CD4-positive, alpha-beta T cell treated with Interleukin-15 for 1 hour (primary cell): ENCODE measurements at places on chromosomes 13 and 19.

GRCh38 chr19:54281007-54281728 lies at the start of gene LILRB2:
LILRB2 (minus strand) TSS chr19:54281110; CDS start chr19:54280496, 614 bp downstream.
- DNase-seq: no peak

DNA sequence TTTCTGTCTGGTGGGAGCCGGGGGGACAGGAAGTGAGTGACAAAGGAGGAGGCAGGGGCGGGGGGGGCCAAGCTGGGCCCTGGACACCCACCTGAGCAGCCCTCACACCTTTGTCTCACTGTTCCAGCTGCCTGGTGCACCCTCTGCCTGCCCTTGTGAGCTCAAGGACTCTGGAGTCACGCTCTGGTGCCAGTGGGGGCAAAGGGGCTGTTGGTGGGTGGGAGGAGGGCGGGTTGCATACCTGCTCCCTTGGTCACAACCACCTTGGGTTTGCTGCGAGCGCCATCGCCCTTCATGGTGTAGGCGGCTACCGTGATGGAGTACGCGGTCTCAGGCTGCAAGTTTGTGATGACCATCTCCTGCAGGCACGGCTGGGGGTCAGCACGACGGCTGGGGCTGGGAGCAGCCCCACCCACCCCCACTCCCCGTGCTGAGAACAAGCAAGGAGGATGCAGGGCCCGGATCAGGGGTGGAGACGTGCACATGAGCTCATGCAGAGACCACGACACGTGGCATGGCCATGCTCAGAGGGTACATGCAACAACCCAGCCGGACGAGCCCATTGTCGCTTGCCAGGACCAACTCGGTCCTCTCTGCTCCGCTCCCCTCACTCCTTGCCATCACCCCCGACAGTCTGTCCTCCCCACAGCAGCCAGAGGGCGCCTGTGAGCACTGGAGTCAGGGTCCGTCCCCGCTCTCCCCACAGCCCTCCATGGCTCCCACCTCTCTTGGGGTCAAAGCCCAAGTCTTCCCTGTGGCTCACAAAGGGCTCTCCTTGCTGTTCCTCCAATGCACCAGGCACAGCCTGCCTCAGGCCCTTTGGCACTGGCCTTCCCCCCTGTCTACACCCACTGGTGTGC lies 114.9 kb downstream of the PTPRS start:
- no peak for DNase-seq

- DNase-seq: peak; percentile 0
Observed at GRCh38 chr19:40507892-40508291, 41.1 kb downstream of the SPTBN4 start.

DNA sequence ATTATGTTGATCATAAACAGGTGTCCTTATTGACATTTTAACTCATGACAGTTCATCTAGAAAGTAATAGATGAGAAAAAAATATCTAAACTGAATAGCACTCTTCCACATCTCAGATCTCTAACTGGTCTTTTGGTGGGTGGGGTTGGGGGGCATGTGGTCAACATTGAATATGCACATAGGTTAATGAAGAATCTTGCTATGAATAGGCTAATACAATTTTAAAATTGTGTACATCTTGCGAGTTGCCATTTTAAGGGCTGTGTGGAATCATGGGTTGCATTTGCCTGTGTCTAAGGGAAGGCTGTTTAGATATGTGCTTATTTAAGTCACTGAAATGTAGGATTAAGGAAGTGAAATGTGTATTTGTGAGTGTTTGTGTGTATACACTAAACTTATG lies 346.0 kb downstream of the ITGBL1 start:
- DNase-seq: no peak

GRCh38 chr13:91145571-91146205 lies 201.8 kb upstream of the MIR17HG start:
- no peak for DNase-seq

DNA sequence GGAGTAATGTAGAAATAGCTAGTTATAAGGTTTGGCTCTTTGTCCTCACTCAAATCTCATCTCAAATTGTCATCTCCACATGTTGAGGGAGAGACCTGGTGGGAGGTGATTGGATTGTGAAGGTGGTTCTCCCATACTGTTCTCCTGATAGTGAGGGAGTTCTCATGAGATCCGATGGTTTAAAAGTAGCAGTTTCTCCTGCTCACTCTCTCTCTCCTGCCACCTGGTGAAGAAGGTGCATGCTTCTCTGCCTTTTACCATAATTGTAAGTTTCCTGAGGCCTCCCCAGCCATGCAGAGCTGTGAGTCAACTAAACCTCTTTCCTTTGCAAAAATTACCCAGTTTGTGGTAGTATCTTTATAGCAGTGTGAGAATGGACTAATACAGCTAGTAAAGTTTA lies 849.4 kb downstream of the DACH1 start:
- DNase-seq: no peak

DNA sequence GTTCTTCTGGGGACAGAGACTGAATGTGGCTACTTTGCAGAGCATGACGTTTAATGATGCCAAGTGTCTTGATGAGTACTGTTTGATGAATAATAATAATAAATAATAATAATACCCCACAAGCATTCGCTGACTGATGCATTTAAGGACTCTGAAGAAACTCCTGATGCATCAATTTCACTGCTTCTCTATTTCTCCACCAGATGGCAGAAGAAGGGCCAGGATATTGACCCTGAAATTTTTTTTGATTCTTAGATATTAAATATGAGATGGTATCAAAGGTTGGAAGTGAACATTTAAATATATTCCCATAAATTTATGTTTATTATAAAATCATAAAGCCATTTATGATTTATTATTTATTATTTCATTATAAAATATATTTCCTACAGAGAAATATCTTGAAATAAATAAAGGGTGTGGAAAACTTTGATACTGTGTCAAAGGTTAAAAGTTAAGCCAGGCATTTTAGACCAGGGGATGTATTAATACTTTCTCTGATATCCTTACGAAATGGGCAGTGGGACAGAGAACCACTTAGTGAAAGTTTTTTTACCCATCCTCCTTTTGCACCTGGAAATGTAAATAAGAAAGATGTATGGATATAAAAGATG lies 170.9 kb downstream of the LACC1 start:
- no peak for DNase-seq

DNA sequence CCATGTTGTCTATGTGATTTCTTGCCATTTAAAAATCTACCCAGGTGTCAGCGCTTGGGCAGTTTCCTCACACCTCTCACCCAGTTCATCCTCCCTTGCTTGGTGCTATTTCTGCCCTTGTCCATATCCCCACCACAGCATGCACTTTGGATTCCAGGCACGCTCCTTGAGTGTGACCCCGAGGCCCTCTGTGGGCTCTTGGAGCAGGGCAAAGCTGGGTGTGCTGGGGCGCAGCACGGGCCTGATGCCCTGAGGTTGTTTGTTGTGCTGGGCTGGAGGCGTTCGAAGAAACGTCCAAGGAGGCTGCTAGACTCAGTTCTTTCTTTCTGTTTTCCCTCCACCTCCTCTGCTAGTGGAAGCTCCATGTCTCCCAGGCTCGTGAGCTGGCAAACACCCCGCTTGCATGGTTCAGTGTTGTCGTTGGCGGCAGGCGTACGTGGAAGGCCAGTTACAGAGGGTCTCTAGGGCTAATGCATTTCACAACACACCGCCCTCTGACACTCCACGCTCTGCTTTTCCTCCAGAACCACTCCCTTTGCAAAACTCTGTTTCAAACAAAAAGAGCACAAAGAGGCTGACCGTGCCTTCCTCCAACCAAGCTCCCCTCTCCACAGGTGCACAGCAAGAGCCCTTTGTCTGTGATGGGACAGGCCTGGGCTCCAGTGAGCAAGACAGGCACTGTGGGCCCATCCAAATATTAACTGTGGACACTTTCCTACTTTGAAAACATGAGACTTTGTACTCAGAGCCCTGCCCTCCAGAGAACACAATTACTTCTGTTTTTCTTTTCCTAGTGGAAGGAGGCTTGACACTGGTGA lies 117.7 kb upstream of the GJB6 start:
- DNase-seq: no peak

DNA sequence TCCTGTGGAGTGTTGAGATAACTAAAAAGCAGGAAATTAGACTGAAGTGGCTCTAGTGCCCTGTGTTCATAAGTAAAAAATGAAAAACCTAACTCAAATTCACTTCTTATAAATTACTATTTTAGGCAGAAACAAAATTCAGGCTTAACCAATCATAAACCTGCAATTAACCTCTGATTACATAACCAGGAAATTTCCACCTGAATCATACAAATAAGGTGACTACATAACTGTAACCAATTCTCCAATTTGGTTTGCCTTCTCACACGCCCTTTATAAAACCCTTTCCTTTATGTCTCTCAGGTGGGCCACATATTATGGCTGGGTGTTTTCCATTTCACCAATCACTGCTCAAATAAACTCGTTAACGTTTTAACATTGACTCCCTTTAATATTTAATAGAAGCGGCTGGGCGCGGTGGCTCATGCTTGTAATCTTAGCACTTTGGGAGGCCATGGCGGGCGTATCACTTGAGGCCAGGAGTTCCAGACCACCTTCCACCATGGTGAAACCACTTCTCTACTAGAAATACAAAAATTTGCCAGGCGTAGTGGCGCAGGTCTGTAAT lies 22.9 kb upstream of the ZNF724 start:
- DNase-seq: no peak

- DNase-seq: no peak
Observed at GRCh38 chr13:70714993-70715392, 606.7 kb upstream of the KLHL1 start.

DNA sequence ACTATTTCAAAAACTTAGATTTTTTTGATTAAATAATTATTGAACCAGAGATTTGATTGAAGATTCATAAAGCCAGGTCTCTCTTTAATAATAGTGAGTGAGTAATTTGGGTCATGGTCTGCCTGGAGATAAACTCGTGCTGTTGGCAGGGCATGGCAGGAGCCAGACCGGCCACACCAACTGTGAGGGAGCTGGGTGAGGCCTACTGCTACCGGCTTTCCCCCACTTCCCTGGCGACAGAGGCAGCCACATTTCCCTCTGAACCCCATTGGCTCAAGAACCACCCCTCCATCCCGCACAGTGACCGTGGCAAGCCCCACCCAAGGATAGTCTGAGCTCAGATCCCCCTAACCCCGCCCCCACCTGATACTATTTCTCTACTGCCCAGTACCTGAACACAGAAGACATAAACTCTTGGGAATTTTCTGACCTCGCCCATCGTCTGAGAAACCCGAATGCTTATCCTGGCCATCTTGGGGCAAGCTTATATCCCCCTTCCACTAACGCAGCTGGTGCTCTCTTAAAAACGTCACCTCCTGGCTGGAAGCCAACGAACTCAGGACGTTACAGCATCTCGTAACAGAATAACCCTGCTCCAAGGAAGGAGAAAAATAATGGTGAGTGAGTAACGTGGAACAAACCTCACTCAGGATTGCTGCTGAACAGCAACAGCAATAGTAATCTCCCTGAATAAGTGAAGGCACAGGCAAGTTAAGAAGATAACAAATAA lies 627.6 kb upstream of the PCDH9 start:
- DNase-seq: no peak

- no peak for DNase-seq
Observed at GRCh38 chr13:91144054-91144453, 203.4 kb upstream of the MIR17HG start.

DNA sequence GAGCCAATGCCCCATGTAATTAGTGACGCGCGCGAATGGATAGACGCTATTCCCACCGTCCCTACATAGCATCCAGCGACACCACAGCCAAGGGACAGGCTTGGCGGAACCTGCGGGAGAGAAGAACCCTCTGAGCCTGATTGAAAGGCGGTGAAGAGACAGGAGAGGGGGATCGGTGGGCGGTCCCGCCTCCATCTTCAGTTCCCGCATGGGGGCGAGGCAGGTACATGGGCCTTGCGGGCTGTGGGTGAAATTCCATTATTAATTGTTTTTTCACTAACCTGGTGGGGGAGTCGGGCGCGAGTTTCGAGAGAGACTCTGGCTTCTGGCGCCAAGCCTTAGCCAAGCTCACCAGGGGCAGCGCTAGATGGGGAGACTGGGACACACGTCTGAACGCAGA lies 8.4 kb upstream of the TEX101 start:
- DNase-seq: no peak

GRCh38 chr19:11538232-11539036 lies at the start of gene CNN1:
CNN1 (plus strand) TSS chr19:11538851; CDS start chr19:11538928, 77 bp downstream.
- DNase-seq: no peak

GRCh38 chr13:48849515-48849914 lies 126.2 kb upstream of the FNDC3A start:
- DNase-seq: no peak

DNA sequence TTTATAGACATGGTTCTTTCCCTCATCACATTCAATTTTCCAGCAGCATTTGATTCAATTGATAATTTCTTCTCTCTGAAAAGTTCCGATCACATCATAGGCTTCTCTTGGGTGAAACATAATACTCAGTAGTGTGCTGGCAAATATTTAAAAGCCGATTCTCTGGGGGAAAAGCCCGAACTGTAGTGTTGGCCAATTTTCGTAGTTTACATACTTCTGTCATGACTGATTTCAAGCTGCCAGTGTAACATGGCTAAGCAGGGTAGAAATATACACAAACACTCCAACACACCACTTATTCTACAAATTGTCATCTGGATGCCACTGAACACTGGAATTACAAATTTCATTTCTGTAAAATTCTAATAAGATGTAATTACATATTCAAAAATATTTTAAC lies 56.1 kb upstream of the FREM2 start:
- no peak for DNase-seq

- no peak for DNase-seq
Observed at GRCh38 chr13:97283888-97284287, 61.8 kb downstream of the MBNL2 start.

- DNase-seq: no peak
Observed at GRCh38 chr19:39434123-39435076, 1.3 kb downstream of the RPS16 start.

DNA sequence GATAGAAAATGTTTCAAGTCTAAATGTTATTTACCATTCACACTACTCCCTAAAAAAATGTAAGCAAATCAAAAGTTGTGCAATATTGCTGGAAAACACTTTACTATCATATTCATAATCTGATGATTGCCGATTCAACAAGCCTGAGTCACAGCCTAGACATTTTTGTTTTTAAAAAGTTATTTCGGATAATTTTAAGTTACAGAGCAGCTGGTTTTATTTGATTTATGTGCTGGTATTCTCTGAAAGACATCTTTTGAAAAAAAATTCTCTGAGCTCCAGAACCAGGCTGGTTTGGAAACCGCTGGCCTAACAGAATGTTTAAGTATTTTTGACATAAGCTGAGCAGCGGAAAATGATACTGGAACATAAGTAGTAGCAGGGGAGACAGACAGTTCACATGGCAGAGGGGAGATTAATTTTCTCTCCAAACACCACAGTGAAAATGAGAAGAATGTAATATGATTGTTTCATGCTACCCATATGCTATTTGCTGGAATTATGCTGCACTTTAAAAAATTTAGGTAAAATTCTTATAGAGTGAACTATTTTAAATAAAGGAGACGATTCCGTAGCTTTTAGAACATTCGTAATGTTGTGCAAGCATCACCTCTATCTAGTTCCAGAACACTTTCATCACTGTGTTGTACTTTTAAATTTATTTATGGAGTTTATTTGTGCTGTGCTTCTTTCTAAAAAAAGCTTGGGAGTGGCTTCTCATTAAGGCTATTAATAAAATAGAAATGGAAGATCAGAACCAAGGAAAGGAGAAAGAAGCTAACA lies 36.1 kb downstream of the TBC1D4 start:
- DNase-seq: no peak

DNA sequence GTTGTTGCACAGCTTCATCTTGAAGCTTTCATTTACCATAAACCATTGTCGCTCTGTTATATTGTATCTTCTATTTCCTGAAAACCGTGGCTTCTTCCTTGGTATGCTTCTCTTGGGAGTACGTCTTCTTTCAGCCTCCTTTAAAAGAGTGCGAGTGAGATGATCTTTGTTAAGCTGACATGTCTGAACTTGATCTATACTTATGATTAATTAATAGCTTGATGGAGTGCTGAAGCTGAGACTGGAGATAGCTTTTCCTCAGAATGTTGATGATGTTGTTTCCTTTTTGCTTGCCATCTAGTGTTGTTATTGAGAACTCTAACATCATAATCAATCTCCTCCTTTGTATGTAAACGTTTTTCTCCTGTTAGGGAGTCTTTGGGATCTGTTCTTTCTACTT lies 529.3 kb upstream of the SPRY2 start:
- DNase-seq: no peak
